ENCODE measurements at places on chromosomes 3 and 15.
A peak's percentile ranks its signal among the peaks of the same experiment; 100 is the strongest.

DNA sequence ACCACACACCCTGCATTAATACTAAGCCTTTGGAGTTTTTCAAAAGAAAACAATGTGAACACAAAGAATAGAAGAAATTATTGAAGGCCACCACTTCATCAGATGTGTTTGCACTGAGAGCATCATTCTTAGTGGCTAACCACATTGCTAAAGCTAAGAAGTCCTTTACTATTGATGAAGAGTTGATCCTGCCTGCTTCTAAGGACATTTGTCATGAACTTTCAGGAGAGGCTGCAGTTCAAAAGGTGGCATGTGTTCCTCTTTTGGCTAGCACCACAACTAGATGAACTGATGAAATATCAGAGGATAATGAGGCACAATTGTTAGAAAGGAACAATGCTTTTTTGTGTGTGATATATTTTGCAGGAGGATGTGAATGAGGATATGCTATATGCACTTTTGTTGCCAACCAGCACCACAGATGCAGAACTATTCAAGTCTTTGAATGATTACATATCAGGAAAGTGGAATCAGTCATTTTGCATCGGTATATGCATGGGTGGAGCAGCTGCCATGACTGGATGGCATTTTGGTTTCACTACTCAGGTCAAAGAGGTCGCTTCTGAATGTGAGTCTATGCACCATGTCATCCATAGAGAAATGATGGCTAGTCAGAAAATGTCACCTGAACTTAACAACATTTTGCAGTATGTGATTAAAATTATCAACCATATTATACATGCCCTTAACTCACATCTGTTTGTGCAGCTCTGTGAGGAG is 2.5 kb upstream of the EID1 start:
- DNase-seq, result no peak

GRCh38 chr15:28182216-28182615 is 83.1 kb upstream of the OCA2 start:
- DNase-seq, result no peak

DNA sequence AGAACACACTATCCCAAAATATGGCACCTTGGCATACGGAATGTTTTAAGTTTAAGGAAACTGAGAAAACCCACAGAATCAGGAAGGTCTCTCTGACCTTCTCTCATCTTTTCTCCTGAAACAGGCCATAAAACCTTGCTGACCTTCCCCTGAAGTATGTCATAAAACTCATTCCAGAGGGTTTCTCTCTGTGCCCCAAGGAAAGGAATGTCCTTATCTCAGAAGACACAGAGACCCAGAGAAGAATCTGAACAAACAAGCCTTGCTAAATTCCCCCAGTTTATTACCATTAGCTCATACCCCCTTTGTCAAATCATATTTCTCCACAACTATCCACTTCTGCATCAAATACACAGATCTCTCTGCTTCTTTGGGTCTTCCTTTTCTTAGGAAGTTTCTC is 603.1 kb downstream of the MCTP2 start:
- DNase-seq, result no peak

GRCh38 chr15:92448370-92448769 is 54.7 kb downstream of the ST8SIA2 start:
- DNase-seq, result no peak

GRCh38 chr3:105970283-105970682 is 101.5 kb upstream of the CBLB start:
- DNase-seq, result peak; percentile 76

GRCh38 chr3:25957026-25957425 is 167.1 kb downstream of the OXSM start:
- no peak for DNase-seq

DNA sequence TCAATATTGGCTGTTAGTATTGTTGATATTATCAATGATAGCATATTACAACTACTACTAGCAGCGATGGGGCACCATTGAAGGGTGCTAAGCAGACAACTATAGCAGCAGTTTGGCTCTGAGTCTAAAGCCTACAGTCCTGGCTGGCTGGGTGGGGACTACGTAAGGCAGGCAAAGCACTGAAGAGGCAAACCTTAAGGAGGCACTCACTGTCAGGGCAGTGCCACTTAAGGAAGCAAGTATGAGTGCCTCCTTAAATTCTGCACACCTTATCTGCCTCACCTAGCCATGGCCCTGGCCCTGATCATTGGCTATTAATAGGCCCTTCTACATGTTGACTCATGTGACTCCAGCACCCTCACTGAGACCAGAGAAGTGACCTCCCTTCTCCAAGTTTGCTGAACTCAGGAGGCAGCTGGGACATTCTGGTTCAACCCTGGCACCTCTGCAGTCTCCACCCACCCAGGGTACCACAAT is 20.6 kb downstream of the CDCP1 start:
- DNase-seq, result no peak

- DNase-seq, result no peak
These were observed 30.8 kb downstream of the SH3GL3 start for GRCh38 chr15:83477808-83478537.

DNA sequence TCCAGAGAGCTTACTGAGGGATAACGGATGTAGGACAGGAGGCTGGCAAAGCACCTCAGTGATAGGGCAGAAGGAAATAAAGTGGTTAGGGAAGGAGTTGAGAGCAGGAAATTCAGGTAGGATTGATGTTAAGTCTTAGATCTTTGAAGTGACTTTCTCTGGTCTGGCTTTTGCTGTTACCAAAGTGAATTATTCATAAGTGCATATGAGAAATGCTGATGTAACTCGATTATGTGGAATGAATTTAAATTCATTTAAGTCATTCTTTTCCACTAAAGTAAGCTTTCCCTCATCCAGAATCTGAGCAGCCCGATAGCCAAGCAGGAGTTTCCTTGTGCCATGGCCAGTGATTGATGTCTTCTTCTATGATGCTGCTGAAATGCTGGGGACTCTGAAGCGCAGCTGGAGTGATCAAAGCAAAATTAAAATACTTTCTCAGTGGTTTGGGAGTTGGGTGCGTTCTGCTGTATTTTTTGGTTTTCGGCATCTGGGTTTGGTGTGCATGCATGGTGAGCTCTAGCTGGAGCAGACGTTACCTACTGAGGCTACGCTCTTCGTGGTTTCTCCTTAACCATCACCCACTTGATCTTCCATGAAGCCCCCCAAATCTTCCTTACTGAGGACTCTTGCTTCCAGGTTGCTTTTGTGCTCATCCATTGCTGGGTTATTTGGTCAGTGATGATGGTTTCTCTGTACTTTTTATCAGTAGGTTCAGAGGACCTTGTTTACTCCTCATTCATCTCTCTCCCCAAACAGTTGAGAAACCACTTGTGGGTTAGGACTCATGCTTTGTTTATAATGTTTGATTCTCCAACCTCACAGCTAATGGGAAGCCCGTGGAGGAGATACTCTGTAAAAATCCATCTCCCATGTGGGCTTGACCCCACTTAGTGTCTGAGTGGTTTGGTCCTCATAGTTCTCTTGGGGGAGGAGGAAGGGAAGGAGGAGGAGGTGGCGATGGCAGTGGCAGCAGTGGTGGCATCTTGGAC is 72.5 kb downstream of the IGF1R start:
- no peak for DNase-seq

DNA sequence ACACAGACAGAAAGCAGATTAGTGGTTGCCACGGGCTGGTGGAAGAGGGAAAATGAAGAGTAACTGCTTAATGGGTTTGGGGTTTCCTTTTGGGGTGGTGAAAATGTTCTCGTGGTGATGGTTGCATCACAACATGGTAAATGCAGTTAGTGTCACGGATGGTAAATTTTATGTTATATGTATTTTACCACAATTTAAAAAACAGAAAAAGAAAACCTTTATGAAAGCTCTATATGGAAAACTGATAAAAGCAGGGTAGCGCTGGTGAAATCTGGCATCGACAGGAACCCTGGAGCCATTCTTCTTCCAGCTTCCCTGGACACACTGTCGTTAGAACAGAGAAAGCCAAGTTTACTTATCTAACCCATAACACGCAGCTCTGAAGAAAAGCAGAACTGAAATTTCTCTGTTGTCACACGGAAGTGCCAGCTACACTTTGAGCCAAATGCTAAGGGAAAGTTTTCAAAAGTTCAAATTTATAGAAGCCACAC is 287.7 kb upstream of the NR2F2 start:
- DNase-seq, result no peak

GRCh38 chr3:125025642-125026041 is 30.2 kb downstream of the HEG1 start:
- no peak for DNase-seq

DNA sequence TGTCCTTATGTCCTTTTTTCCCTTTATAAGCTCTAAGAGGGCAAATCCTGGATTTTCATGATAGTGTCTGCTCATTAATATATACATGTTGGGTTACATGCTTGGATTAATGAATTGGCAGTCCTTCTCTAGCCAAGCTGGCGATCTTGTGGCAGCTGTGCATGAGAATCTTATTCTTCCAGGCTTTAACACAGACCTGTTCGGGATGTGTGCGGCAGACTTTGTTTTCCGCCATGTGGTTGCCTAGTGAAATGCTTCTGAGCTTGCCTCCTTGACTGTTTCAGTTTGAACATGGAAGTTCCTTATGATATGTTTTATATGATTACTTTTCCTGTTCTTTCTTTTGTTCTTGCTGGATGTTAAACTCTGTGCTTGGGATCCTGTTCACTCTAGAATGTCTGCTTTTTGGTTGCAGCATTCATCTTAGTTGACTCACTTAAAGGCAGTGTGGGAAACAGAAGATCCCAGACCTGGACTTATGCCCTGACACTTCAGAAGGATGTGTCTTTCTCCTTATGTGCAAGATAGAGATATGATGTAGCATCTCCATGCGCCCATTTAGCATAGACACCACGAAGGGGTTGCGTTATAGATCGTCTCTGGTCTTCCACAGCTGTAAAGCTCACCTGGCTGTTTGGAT is 7.2 kb downstream of the CHCHD6 start:
- DNase-seq, result no peak

DNA sequence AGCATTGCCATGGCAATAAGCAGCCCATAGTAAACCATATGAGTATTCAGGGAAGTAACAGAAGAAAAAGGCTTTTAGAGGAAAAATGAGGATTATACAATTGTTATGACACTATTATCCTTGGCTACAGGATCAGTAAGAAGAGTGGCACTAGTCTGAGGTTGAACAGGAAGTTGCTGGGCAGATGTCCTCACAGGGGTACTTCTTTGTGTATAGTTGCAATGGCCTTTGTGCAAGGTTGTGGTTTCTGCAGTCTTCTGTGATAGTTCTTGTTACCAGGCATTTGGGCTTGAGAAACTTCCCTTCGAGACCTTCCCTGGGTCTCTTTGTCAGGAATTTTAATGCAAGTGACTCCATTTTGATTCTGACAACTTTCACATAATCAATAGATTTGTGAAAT is 100.6 kb upstream of the ATP11B start:
- DNase-seq, result no peak

GRCh38 chr3:168467115-168467714 is 371.5 kb upstream of the GOLIM4 start:
- no peak for DNase-seq

GRCh38 chr3:3109407-3110298 is 521 bp downstream of the IL5RA start:
- no peak for DNase-seq

- no peak for DNase-seq
These were observed 84.1 kb upstream of the SPRED1 start for GRCh38 chr15:38168467-38169070.

All from NCI-H226 (cell line).